ENCODE measurements at places on chromosomes 1 and 21.

DNA sequence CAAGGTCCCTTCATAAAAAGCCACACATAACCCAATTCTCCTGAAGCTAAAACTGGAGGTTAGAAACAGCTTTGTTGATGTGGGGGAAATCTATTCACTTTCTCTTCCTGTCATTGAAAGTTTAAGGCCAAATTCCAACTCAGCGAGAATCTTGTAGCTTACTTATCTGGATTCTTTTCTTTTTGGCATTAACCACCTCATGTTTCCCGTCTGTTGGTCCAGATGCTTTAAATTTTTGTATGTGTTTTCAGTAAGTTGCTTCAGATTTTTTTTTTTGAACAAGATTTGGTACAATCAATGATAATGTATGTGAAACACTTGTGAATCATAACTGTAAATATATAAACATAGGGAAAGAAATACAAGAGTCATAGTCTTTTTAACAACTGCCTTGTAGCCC is 33.7 kb upstream of the NEK7 start:
- DNase-seq: no peak

- DNase-seq: no peak
Measured at GRCh38 chr21:32572574-32573420, 12.5 kb downstream of the TCP10L start.

DNA sequence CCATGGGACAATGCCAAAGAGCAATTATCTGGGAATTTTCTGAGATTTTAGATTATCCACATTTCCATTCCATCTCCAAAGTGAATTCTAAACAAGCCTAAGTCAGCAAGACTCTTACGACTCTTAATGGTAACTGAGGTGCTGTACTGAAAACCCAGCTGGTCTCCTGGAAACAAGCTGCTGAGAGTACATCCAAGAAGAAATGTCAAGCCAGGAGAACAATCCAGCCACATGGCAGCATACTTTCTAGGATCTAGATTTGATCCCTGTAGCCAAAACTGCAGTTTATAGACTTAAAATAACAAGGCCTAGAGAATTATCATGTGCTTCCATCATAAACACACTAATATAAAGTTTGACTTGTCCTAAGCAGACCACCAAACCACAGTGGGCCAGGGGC is 45.8 kb downstream of the KCNH1 start:
- no peak for DNase-seq

GRCh38 chr1:92484472-92485380 is 2.0 kb downstream of the GFI1 start:
- DNase-seq: no peak

- no peak for DNase-seq
Measured at GRCh38 chr1:212698467-212699103, 1.1 kb downstream of the BATF3 start.

- peak; percentile 29 for DNase-seq
Measured at GRCh38 chr1:67853704-67854103, 20.4 kb upstream of the GNG12 start.

DNA sequence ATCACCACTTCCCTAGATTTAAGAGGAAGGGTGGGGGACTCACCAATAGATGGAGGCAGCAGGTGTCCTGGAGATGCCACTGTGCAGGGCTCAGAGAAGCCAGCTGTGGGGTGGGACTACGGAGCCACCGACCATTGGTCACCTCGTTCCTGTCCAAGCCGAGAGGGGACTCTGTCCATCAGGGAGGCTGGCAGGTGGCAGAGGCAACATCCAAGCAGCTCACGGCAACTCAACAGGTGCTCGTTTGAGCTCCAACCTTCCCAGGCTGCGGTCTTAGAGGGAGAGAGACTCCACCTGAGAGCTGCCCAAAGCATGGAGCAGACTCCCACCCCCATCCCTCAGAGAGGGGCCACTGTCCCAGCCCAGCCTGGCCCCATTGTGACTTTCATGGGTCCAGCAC is 71.4 kb downstream of the IGSF21 start:
- no peak for DNase-seq

DNA sequence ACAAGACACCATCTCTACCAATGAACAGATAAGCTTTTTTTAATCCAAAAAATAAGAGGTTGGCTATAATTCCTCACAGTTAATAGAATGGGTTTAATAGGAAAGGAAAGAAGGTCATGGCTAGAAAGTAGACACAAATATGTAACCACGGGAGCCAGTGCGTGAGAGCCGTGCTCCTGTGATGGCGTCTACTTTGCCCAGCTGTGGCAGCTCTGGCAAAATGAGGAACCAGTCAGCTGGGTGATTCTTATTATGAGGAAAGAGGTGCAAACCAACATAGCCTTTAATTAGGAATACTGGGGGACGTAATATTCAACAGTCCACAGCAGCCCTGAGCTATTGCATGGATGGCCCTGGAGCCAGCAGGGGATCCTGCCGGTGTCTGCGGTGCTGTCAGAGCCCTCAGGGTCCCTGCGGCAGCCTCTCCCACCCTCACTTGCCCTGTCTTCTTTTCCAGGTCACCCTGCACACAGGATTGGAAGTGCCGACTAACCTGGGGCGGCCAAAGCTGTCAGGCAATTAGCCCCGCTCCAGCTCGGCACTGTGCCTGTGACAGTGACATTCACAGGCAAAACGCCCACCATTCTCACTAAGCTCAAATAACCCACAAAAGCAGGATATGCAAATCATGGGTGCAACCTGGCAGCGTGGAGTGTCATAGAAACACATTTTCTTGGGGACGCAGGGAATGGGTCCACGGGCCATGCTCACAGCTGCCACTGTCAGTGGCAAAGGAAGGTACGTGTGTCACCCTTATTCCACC is 25.9 kb upstream of the GNPAT start:
- DNase-seq: no peak

DNA sequence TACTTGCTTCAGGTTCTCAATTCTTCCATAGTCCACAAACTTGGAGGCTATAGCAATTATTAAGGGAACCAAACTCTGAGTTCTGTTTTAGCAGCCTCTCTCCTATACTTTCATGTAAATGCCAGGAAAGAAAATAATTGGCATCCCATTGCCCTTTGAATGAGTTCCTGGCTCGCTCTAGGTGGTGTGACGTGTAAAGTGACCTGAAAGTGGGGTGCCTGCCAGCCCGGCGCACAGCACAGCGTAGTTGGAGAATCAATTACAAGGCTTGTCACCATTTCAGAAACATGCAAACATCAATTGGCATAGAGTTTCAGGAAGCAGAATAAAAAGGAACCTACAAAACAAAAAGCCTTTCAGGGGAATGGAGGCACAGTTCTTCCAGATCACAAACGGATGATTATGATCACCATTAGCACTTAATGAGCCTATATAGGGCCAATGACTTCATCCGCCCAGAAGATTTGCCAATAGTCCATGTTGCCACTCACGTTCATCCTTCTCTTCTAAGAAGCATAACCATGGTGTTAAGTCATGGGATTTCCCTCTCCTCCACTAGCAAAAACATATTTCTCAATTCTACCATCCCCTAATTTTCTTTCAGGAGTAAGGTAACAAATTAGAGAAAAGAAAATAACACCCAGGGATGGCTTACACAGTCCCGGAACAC is 354.6 kb upstream of the ADGRL2 start:
- no peak for DNase-seq

DNA sequence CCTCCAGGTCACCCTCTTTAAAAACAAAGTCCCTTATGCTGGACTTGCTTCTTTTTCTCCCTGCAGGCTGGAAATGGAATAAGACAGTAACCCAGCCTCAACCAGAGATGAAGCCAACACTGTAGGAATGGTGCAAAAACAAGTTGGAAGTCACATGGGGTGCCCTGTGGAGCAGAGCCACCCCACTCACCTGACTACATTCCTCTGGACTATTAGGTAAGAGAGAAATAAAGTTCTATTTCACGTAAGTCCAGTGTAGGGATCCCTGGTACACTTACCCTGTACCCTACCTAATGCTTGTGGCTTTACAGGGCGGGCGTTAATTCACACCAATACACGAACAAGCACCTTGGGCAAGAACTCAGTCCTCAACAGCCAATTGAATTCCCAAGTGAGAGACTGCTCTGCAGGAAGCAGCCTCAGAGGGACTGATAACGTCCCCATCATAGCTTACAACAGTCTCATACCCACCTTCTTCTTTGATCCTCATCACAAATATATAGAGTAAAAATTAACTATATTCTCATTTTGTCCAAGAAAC is 112.5 kb upstream of the FGGY start:
- no peak for DNase-seq

GRCh38 chr1:18110968-18111367 is 3.4 kb downstream of the IGSF21 start:
- no peak for DNase-seq

DNA sequence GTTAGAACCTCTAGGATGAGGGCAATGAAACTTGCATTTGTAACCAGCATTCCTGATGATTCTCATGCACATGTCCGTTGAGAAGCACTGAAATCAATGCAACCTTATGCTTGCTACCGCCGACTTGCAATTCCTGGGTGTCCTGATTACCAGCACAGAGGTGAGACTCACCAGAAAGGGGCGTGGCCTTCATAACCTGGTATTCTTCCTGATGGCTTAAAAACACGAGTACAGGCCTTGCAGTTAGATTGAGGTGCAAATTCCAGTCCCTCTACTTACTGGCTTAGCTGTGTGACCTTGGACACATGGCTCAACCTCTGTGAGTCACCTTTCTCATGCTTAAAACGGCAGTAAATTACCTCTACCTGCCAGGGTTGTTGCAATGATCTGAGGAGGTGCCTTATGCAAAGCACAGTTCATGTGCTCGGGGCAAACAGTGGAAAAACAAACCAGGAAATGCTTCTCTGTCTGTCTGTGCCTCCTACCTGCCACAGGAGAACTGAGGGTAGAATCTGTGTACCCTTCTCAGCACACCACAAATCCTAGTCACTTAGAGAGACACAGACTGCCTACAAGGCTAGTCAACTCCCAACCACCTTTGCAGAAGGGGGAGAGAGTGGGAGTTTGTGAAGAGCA is 39.1 kb upstream of the ECE1 start:
- no peak for DNase-seq

GRCh38 chr1:21492356-21492625 is 16.9 kb upstream of the ALPL start:
- DNase-seq: no peak

GRCh38 chr1:14937288-14937949 is 216.1 kb upstream of the TMEM51 start:
- no peak for DNase-seq

All from SW 1271 (cell line).